ENCODE measurements at places on chromosomes 2 and 18. TPM values are rescaled to one million over a fixed set of nuclear protein-coding genes. Genes with fewer than 3 reads are reported as not detected.

CLEC4F gene
- not detected for polyA plus RNA-seq

ATOH8 gene
- 14.2 TPM for polyA plus RNA-seq

PTPRM gene
- polyA plus RNA-seq, result 80.9 TPM

LONRF2 gene
- polyA plus RNA-seq, result 4.5 TPM
